ENCODE measurements at places on chromosomes 5 and 9. TPM values are rescaled to one million over a fixed set of nuclear protein-coding genes. Genes with fewer than 3 reads are reported as not detected.

DNA sequence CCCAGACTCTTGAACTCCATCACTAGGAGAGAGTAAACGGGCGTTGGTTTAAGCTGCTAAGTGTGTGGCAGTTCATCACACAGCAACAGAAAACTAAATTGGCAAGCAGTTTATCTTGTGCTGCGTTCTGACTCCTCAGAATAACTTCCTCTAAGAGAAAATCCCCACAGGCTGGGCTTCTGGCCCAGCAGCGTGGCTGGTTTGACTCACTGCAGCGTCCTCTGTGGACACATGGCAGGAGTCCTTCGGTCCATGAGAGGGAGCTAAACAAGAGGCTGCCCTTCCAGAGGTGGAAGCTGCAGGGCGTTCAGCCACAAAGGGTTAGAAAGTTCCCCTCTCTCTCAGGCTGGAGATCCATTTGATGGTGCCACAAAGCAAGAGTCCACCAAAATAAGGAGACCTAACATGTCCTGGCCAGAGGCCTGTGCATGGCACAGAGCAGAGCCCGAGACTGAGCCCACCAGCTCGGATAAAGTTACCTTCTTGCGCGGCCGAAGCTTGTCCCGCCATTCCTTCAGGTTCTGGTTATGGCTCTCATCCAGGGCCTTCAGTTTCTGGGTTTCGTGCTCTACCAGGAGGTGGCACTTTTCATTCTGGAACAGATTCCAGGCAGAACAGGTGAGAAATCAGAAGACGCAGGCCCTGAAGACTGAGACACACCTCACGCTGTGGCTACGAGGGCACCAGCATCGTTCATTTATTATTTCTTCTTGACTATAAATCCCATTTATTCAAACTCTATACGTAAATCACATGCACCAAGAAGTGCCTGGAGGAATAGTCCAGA lies 46.2 kb upstream of the FBXW11 start:
- peaks cover 29% of the 10 kb centered on the region for H3K36me3 ChIP-seq
- H3K27ac ChIP-seq: no peak overlapping the region
- H3K4me1 ChIP-seq: peaks cover 4% of the 10 kb centered on the region

DNA sequence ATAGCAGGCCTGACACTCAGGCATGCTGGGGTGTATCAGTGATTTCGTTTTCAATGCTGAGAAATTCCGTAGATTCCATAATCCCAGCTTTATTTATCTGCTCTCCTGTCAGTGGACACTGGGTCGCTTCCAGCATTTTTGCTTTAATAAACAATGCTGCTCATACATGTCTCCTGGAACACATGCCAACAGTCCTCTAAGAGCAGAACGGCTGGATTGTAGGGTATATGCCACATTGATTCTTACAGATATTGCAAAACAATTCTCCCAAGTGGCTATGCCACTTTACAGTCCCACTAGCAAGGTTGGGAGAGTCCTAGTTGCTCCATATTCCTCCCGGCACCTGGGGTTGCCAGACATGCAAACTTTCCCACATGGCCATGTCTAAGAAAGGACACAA lies 81.9 kb downstream of the RAPGEF1 start:
- H3K27me3 ChIP-seq: no peaks in the 10 kb centered on the region
- H3K4me3 ChIP-seq: no peak overlapping the region
- H3K27ac ChIP-seq: peak overlapping the region; percentile 83
- no peak for DNase-seq
- no peaks in the 10 kb centered on the region for H3K36me3 ChIP-seq

GRCh38 chr5:43193181-43193893 lies 1.3 kb downstream of the NIM1K start:
- H3K27me3 ChIP-seq: no peaks in the 10 kb centered on the region

GRCh38 chr5:77627869-77628674 lies 10.4 kb downstream of the OTP start:
- no peak overlapping the region for H3K27ac ChIP-seq
- H3K4me1 ChIP-seq: peaks cover 12% of the 10 kb centered on the region
- DNase-seq: no peak

DNA sequence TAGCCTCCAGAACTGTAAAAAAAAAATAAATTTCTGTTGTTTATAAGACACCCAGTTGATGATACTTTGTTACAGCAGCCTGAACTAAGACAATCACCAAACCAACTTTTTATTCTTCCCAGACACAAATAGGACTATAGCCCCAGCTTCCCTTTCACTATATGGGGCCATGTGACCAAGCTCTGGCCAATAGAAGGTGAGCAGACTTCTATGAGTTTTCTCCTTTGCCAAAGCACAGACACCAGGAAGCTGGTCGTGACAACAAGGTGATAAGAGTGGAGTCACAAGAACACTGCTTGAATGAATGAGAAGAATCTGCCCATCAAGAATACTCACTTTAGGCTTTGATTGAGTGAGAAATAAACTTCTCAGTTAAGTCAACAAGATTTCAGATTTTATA lies 217.7 kb downstream of the DEPDC1B start:
- DNase-seq: no peak
- no peaks in the 10 kb centered on the region for H3K36me3 ChIP-seq
- H3K27me3 ChIP-seq: no peaks in the 10 kb centered on the region
- no peak overlapping the region for H3K4me3 ChIP-seq
- no peak overlapping the region for H3K27ac ChIP-seq
- H3K4me1 ChIP-seq: no peaks in the 10 kb centered on the region

GRCh38 chr5:66602621-66603020 lies 6.4 kb downstream of the MAST4 start:
- H3K27me3 ChIP-seq: no peaks in the 10 kb centered on the region
- H3K36me3 ChIP-seq: no peaks in the 10 kb centered on the region
- no peak overlapping the region for H3K4me3 ChIP-seq
- H3K27ac ChIP-seq: no peak overlapping the region

GRCh38 chr9:132351404-132352045 lies 3.3 kb downstream of the SETX start:
- DNase-seq: no peak
- H3K36me3 ChIP-seq: peaks cover 56% of the 10 kb centered on the region
- no peaks in the 10 kb centered on the region for H3K27me3 ChIP-seq
- peak overlapping the region; percentile 27 for H3K27ac ChIP-seq

DNA sequence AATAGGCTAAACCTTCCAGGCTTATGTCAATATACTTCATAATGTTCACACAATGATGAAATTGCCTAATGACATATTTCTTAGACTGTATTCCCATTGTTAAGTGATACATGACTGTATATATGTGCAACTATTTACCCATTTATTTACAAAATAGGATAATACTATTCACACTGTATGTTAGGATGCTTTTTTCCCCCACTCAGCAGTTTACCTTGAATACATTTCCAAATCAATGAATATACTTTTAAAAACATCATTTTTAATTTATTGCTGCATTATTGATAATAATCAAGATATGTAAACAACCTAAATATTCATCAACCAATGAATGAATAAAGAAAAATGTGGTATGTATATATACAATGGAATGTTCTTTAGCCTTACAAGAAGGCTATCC lies 55.5 kb downstream of the PCSK1 start:
- H3K4me1 ChIP-seq: no peaks in the 10 kb centered on the region
- DNase-seq: no peak
- H3K27ac ChIP-seq: no peak overlapping the region

DNA sequence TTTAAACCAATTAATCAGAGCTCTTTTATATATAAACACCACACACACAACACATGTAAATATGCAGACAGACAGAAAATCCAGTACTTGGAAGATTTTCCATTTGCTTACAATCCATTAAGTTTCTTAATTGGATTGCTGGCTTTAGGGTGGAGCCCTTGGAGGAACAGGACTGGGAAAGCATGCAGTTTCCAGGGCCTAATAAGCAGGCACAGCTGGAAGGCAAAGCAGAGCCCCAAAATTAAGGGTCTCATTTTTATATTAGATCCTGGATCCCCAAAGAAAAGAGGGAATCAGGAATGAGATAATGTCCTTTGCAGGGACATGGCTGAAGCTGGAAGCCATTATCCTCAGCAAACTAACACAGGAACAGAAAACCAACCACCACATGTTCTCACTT lies 13.1 kb upstream of the SMC2 start:
- no peak overlapping the region for H3K27ac ChIP-seq
- no peaks in the 10 kb centered on the region for H3K4me1 ChIP-seq
- no peaks in the 10 kb centered on the region for H3K27me3 ChIP-seq

- peak overlapping the region; percentile 20 for H3K27ac ChIP-seq
- no peaks in the 10 kb centered on the region for H3K36me3 ChIP-seq
- no peaks in the 10 kb centered on the region for H3K27me3 ChIP-seq
- peaks cover 41% of the 10 kb centered on the region for H3K4me1 ChIP-seq
Measured at GRCh38 chr9:134386951-134387831, 60.9 kb downstream of the RXRA start.

DNA sequence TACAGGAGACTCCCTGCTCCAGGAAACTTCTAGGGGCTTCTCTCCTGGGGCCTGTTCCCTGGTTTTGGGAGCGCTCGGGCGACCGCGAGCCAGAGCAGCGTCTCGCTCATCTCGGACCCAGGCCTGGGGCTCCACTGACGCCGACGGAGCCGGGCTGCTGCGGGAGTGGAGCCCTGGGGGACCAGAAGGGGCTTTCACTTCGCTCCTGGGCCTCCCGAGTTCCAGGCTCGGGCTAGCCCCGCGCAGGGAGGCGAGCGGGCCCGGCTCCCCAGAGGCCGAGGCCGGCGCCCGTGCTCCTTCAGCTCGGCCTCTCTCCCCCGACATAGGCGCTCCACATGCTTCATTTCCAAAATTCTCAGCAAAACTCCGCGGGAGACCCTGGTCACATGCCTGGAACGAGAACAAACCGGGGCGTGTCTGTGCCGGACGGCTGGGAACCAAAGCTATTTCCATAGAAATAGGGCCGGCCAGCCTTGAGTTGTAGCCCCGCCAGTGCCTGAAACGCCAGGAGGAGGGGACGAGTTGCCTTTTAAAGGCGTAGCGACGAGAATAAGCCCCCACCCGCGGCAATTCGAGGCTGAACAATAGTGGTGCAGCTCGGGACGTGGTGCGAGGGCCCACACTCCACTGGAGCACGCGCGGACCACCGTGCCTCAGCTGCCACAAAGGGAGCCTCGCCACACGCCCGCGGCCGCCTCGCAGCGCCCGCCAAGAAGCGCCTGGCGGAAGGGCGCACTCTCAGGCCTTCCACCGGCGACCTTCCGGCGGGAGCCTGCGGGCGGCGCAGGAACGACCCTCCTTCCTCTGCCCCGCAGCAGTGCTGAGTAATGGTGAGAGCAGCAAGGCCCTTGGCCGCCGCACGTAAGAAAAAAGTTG lies 1.1 kb upstream of the G3BP1 start:
- H3K27ac ChIP-seq: peak overlapping the region; percentile 92
- DNase-seq: peak; percentile 80
- peak overlapping the region; percentile 48 for H3K4me3 ChIP-seq

- H3K4me1 ChIP-seq: no peaks in the 10 kb centered on the region
- H3K27me3 ChIP-seq: no peaks in the 10 kb centered on the region
- H3K4me3 ChIP-seq: no peak overlapping the region
- no peak overlapping the region for H3K27ac ChIP-seq
- no peaks in the 10 kb centered on the region for H3K36me3 ChIP-seq
Measured at GRCh38 chr5:22249209-22249729, 603.9 kb downstream of the CDH12 start.

- H3K36me3 ChIP-seq: no peaks in the 10 kb centered on the region
- H3K4me3 ChIP-seq: no peak overlapping the region
- no peaks in the 10 kb centered on the region for H3K4me1 ChIP-seq
- DNase-seq: no peak
Measured at GRCh38 chr9:74006935-74007334, 490.2 kb upstream of the RORB start.

GRCh38 chr5:95068289-95068910 lies 216.5 kb downstream of the MCTP1 start:
- H3K27me3 ChIP-seq: no peaks in the 10 kb centered on the region
- no peaks in the 10 kb centered on the region for H3K4me1 ChIP-seq
- no peak overlapping the region for H3K27ac ChIP-seq
- H3K4me3 ChIP-seq: no peak overlapping the region

DNA sequence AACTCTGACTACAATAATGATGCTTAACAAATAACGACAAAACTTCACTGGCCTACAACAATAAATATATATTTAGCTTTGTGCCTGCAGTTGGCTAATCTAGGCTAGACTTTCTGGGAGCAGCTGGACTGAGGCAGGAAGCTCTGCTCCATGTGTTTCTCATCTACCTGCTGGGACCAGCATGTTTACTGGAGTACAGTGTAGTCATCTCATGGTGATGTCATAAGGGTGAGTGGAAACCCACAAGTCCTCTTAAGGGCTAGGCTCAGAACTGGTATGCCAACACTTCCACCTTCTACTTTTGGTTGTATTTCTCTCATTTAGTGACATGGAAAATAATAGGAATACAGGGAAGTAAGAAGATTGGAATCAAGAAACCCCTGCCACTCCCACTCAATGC lies 85.7 kb upstream of the NIPBL start:
- H3K4me1 ChIP-seq: no peaks in the 10 kb centered on the region
- DNase-seq: no peak
- H3K27me3 ChIP-seq: no peaks in the 10 kb centered on the region

DNA sequence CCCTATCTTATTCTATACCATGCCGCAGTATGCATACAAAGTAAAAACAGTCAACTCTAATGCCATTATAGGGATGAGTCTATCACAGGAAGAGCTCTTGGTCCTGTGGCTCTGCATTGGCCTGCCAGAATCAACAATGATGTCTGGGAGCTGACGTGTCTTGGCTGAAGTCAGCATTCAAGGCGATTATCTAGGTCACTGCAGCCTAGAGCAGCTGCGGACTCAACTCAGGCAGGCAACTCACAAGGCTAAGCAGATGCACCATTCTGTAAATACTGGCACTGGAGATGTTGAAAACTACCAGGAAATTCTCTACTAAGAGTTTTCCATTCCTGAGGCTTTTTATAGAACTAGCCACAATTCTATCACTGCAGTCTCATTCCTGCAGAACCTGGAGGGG lies 13.3 kb downstream of the SPATA9 start:
- peak; percentile 88 for DNase-seq
- no peaks in the 10 kb centered on the region for H3K27me3 ChIP-seq
- H3K36me3 ChIP-seq: no peaks in the 10 kb centered on the region
- peaks cover 23% of the 10 kb centered on the region for H3K4me1 ChIP-seq
- peak overlapping the region; percentile 69 for H3K27ac ChIP-seq
- H3K4me3 ChIP-seq: no peak overlapping the region

DNA sequence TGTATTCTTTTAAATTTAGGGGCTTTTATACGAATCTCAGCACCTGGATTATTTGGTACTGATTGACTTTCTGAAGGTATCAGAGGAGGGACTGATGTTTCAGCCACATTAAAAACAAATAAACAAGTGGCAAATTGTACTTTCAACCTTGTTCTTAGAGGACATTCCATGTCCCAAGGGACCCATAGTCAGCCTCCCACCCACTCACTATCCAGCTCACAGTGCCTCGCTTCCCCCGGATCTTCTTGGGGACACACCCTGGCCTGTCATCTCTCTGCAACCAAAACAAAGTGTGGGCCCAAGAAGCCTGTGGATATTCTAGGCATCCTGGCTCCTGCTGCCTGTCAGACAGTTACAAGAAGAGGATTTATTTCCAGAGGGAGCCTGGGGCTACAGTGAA lies 8.8 kb upstream of the BOD1 start:
- no peak overlapping the region for H3K27ac ChIP-seq
- no peaks in the 10 kb centered on the region for H3K36me3 ChIP-seq
- DNase-seq: no peak
- H3K4me3 ChIP-seq: no peak overlapping the region

Gene WDR41
- 37.8 TPM for total RNA-seq

Gene SLC9A3
- total RNA-seq: 1.4 TPM

Gene PLPP1
- total RNA-seq: 80.8 TPM

Gene ARHGEF37
- 0.83 TPM for total RNA-seq

Gene FOXD4L6
- total RNA-seq: 0.14 TPM

Gene MUSK
- not detected for total RNA-seq

Gene LEAP2
- total RNA-seq: not detected

Gene INSYN2B
- total RNA-seq: 0.84 TPM

Gene GDA
- total RNA-seq: not detected

Gene PALM2AKAP2
- 24.4 TPM for total RNA-seq

Gene MCTP1
- total RNA-seq: 4.5 TPM

Gene CEL
- total RNA-seq: 6.0 TPM

Gene PCDHB6
- total RNA-seq: 1.1 TPM

Gene TRPM6
- total RNA-seq: 0.03 TPM

Gene CNTNAP3B
- total RNA-seq: 8.1 TPM

Gene MEIKIN
- total RNA-seq: not detected

Gene ANKRD33B
- total RNA-seq: 0.25 TPM

Gene PCDHGA1
- total RNA-seq: 0.32 TPM

Measured in adrenal gland (tissue), 19 donors.